ENCODE measurements at places on chromosomes 1 and 21.

- no peak for DNase-seq
Observed at GRCh38 chr1:78619803-78620579, at the start of gene IFI44L. TSS of gene IFI44L (plus strand) at chr1:78620448. CDS start at chr1:78627916, 7,468 bp downstream.

GRCh38 chr1:155324717-155325602 is 4.3 kb downstream of the RUSC1 start:
- DNase-seq: peak; percentile 83

DNA sequence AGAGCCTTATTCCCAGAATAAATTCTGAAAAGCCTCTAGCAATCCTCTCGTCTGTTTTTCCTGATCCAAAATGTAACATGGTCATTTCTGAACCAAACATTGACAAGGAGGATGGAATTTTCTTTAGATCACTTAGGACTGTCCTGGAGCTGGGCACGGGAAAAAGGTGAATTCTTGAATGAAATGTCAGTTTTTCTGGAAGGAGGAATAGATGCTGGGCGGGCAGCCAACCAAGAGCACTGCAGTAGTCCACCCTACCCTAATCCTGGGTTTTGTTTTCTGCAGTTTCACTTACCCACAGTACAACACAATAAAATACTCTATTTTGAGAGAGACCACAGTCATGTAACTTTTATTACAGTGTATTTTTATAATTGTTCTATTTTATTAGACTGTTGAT is 20.9 kb downstream of the RIT1 start:
- DNase-seq: no peak

DNA sequence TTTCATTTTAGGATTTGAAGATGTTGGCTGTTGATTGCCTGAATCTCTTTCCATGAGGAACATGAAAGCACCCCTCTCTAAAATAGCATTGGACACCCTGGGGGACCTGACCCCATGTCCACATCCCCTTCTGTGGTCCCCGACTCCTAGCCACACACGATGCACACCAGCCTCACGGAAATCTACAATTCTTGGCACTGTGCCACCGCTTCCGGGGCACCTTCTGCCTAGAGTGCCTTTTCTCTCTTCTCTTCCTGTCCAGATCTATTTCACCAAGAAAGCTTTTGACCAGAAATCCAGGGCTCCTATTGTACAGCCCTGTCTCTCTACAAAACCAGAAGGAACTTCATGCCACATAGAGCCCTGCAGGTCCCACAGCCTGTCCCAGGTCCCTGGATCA is 50.3 kb downstream of the MYSM1 start:
- no peak for DNase-seq

- no peak for DNase-seq
Observed at GRCh38 chr1:230005040-230005439, 62.0 kb upstream of the GALNT2 start.

DNA sequence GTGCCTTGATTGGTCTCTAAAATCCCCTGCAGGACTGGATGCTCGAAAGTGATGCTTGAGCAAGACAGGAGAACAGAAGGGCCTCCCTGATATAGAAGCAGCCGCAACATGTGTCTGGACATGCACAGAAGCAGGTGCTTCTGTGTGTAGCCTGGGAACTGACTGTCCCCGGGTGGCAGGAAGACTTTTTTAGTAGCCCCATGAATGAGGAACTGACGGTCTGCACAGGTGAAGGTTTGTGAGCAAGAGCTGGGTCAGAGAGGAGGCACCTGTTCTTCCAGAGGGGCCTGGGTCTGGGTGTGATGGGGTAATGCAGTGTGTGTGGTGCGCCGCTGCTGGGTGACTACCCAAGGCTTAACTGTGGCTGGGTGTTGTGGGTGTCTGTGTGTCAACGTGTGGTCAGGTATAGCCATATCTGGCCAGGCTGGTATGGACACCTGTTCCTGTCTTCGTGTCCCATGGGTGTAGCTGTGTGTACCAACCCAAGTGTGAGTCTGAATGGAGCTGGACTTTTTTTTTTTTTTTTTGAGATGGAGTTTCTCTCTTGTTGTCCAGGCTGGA is 39.1 kb upstream of the FOXO6 start:
- no peak for DNase-seq
